Left cardiac atrium (tissue), 4 donors: ENCODE measurements at places on chromosomes 12 and 14. TPM values are rescaled to one million over a fixed set of nuclear protein-coding genes. Genes with fewer than 3 reads are reported as not detected.

The RPS6KA5 gene
- 9.6 TPM for total RNA-seq

The OR6C70 gene
- not detected for total RNA-seq

The APOF gene
- total RNA-seq: not detected

The TMEM63C gene
- total RNA-seq: not detected

The FOXN4 gene
- not detected for total RNA-seq

The PLEK2 gene
- total RNA-seq: 0.76 TPM

The LALBA gene
- total RNA-seq: not detected

The PDZRN4 gene
- total RNA-seq: 0.34 TPM

The NIN gene
- 31.8 TPM for total RNA-seq

The CLEC6A gene
- not detected for total RNA-seq

The DLK1 gene
- not detected for total RNA-seq

The NRXN3 gene
- 1.6 TPM for total RNA-seq

The TRPV4 gene
- total RNA-seq: 1.0 TPM

The TAS2R31 gene
- 0.68 TPM for total RNA-seq

The CEP290 gene
- total RNA-seq: 7.6 TPM

The CAPS2 gene
- total RNA-seq: 10.2 TPM

The SLC25A29 gene
- total RNA-seq: 22.1 TPM

The ANO4 gene
- 0.29 TPM for total RNA-seq

The PZP gene
- total RNA-seq: 0.68 TPM

The SLC10A1 gene
- not detected for total RNA-seq

The PSMA3 gene
- total RNA-seq: 121 TPM

The DPPA3 gene
- not detected for total RNA-seq

The DAO gene
- not detected for total RNA-seq

The SYCP3 gene
- not detected for total RNA-seq

The C14orf39 gene
- total RNA-seq: not detected

The TMEM106C gene
- total RNA-seq: 47.9 TPM

The CYP27B1 gene
- 1.5 TPM for total RNA-seq

The C12orf54 gene
- not detected for total RNA-seq

The TAPBPL gene
- 15.2 TPM for total RNA-seq
